ENCODE measurements at places on chromosomes 7 and 10.
A peak's percentile ranks its signal among the peaks of the same experiment; 100 is the strongest.

DNA sequence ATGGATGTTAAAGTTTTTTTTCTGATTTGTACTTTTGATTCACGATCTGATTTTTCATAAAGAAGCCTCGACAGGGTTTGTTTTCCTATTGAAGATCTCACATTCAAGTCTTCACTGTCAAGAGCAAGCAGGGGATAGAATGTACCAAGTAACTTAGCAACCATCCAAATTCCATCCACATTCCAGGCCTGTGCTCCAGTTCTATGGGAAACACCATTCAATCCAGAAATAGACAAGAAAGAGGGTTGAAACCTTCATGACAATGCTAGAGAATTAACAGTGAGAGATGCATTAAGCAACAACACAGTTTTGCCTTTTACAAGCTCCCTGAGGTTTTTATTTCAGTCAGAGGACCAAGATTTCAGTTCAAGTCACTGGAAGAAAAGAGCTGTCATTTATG is 300.2 kb downstream of the NEBL start:
- DNase-seq, result no peak

- no peak for DNase-seq
These were observed 410.8 kb upstream of the PRKCQ start for GRCh38 chr10:6990891-6991290.

- no peak for DNase-seq
These were observed 20.4 kb downstream of the SH2B2 start for GRCh38 chr7:102306916-102307677.

- DNase-seq, result no peak
These were observed 212.1 kb upstream of the KLF14 start for GRCh38 chr7:130946114-130946513.

DNA sequence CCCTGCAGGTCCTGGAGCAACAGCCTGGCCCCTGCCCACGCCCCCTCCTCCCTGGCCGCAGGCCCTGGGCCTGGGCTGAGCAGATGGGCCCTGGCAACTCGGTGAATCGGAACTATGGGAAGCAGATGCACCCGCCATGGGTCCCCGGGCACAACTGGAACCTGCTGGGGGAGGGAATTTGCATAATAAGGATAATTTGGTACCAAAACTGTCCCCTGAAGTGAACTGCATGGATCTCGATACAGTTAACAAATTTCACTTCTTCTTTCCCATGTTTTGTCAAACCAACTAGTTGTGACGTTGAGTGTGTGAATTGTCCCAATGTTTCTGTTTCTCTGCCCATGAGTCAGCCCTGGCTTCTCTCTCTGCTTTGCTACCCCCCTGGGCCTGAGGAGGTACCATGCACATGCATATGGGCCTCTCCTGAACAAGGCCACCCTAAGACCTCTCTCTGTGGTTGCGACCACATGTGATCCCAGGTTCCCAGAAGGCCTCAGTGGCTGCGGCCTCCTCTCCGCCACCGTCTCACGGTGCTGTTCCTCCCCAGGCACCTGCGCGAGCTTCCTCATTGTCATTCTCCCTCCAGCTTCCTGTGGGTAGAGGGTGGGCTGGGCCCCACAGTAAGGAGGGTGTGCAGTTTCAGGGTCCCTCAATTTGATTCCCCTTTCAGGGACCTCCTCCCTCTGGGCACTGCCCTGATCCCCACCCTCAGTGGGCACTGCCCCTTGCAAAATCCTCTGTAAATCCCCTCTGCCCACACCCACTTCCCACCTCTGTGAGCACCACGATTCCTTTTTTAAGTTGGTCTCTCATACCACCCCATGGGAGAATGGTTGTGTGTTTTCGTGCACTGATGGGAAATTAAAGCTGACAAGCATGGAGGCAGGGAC is 40.0 kb downstream of the FIGNL1 start:
- DNase-seq, result no peak

GRCh38 chr7:47100817-47101435 is 481.0 kb downstream of the TNS3 start:
- peak; percentile 72 for DNase-seq

Data from LoVo (cell line).